ENCODE measurements at places on chromosomes 5 and 9. TPM values are rescaled to one million over a fixed set of nuclear protein-coding genes. Genes with fewer than 3 reads are reported as not detected.

- H3K27ac ChIP-seq, result no peak overlapping the region
- H3K4me3 ChIP-seq, result no peak overlapping the region
- DNase-seq, result no peak
- no peaks in the 10 kb centered on the region for H3K36me3 ChIP-seq
- H3K27me3 ChIP-seq, result no peaks in the 10 kb centered on the region
Measured at GRCh38 chr5:124921694-124922093, 175.3 kb upstream of the ZNF608 start.

DNA sequence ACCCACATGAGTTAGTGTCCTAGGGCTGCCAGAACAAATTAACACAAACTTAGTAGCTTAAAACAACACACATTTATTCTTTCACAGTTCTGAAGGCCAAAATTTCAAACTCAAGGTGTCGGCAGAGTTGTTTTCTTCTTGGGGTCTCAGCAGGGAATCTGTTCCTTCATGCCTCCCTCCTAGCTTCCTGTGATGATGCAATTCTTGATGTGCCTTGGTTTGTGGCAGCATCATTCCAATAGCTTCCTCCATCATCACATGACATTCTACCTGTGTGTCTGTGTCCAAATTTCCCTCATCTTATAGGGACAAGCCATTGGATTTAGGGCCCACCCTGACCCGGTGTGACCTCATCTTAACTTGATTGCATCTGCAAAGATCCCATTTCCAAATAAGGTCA, 12.2 kb upstream of the SLC25A48 start:
- H3K27me3 ChIP-seq, result 0 out of 2 replicates have a peak, but pooled peaks cover 1% of the 10 kb centered on the region
- no peaks in the 10 kb centered on the region for H3K4me1 ChIP-seq
- no peak overlapping the region for H3K4me3 ChIP-seq
- DNase-seq, result no peak
- H3K36me3 ChIP-seq, result no peaks in the 10 kb centered on the region
- no peak overlapping the region for H3K27ac ChIP-seq

GRCh38 chr5:14741801-14742440, 77.4 kb downstream of the OTULIN start:
- H3K27ac ChIP-seq, result no peak overlapping the region
- no peaks in the 10 kb centered on the region for H3K36me3 ChIP-seq
- H3K27me3 ChIP-seq, result no peaks in the 10 kb centered on the region
- no peaks in the 10 kb centered on the region for H3K4me1 ChIP-seq

DNA sequence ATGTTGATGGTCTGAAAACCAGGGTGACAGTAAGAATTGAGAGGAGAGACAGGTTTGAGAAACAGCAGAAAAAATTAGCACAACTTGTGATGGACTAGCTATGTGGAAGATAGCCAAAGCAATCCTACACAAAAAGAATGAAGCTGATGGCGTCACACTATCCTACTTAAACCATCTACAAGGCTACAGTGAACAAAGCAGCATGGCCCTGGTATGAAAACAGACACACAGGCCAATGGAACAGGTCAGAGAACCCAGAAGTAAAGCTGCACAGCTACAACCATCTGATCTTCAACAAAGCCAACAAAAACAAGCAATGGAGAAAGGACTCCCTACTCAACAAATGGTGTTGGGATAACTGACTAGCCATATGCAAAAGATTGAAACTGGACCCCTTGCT, 7.5 kb upstream of the UBE2R2 start:
- no peak overlapping the region for H3K4me3 ChIP-seq
- H3K36me3 ChIP-seq, result no peaks in the 10 kb centered on the region
- H3K4me1 ChIP-seq, result peaks cover 8% of the 10 kb centered on the region
- H3K27ac ChIP-seq, result peak overlapping the region; percentile 17
- DNase-seq, result no peak
- H3K27me3 ChIP-seq, result no peaks in the 10 kb centered on the region

DNA sequence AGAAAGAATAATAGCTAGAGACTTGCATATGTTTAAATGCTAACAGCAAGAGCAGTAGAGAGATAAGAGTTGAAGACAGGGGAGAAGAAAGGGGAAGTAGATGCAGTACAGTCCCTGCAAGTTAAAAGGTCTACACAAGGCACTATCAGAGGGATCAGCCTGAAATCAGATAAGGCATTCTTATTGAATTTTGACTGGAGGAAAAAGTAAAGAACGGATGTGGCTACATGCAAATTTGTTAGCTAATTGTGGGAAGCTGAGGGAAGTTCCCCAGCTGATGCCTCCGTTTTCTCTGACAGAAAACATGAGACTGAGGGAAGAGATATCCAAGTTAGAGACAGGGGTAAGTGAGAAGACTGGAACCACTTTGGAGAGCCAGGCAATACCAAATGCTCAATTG, 12.9 kb upstream of the RHOBTB3 start:
- no peaks in the 10 kb centered on the region for H3K27me3 ChIP-seq
- no peak overlapping the region for H3K4me3 ChIP-seq
- H3K27ac ChIP-seq, result no peak overlapping the region

The ARL14EPL gene
- total RNA-seq, result not detected

The SHC3 gene
- total RNA-seq, result 0.20 TPM

Measured in Caco-2 (cell line).